Endothelial cell of coronary artery (primary cell): ENCODE measurements at places on chromosomes 3 and 15. TPM values are rescaled to one million over a fixed set of nuclear protein-coding genes. Genes with fewer than 3 reads are reported as not detected.

CPN2 gene
- not detected in 2 replicates for total RNA-seq

CCK gene
- not detected in 2 replicates for total RNA-seq

REC114 gene
- not detected in 2 replicates for total RNA-seq

CAPN3 gene
- total RNA-seq = 0.28 and 0.36 TPM in 2 replicates

CKMT1B gene
- total RNA-seq = not detected in 2 replicates

CSPG5 gene
- 0.45 and 0.47 TPM in 2 replicates for total RNA-seq

HDDC3 gene
- 12.6 and 12.7 TPM in 2 replicates for total RNA-seq

C3orf70 gene
- total RNA-seq = 0.09 and 0.90 TPM in 2 replicates

NANOGP8 gene
- total RNA-seq = not detected in 2 replicates

GOLGA8H gene
- 0.90 and 1.1 TPM in 2 replicates for total RNA-seq

PDE8A gene
- 23.8 and 29.5 TPM in 2 replicates for total RNA-seq

IQCF5 gene
- not detected in 2 replicates for total RNA-seq

QRICH1 gene
- 48.5 and 61.9 TPM in 2 replicates for total RNA-seq

MYO9A gene
- 18.9 and 34.7 TPM in 2 replicates for total RNA-seq

PLSCR2 gene
- total RNA-seq = 0.18 TPM in 1 of 2 replicates, not detected in the other

TAGLN3 gene
- total RNA-seq = not detected in 2 replicates

CCR5 gene
- not detected in 2 replicates for total RNA-seq

STRA6 gene
- 0.85 TPM in 1 of 2 replicates, not detected in the other for total RNA-seq

RTP1 gene
- total RNA-seq = not detected in 2 replicates

GOLGA8J gene
- total RNA-seq = 0.09 TPM in 1 of 2 replicates, not detected in the other

RHOV gene
- total RNA-seq = under 0.01 and 0.09 TPM in 2 replicates

TMEM62 gene
- total RNA-seq = 10.9 and 12.0 TPM in 2 replicates
